ENCODE measurements at places on chromosomes 13 and 19.

DNA sequence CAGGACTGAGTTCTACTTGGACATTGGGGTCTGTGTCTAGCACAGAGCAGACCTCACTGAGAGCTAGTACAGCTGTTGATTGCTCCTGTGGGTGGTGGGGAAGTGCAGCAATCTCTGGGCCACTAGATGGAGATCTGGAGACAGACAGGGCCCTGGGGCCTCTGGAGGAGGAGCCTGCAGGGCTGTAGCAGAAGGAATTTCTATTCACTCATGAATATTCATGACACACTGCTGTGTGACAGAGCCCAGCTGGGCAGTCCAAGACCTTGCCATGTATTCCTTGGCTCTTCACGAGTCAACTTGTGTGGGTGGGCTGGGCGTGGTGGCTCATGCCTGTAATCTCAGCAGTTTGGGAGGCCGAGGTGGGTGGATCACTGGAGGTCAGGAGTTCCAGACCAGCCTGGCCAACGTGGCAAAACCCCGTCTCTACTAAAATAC lies 37.5 kb downstream of the SUGP2 start:
- peak; percentile 90 for DNase-seq

- no peak for DNase-seq
Observed at GRCh38 chr13:32430018-32430747, 2.3 kb upstream of the N4BP2L1 start.

- DNase-seq = no peak
Observed at GRCh38 chr19:13995017-13995728, 10.9 kb downstream of the RFX1 start.

DNA sequence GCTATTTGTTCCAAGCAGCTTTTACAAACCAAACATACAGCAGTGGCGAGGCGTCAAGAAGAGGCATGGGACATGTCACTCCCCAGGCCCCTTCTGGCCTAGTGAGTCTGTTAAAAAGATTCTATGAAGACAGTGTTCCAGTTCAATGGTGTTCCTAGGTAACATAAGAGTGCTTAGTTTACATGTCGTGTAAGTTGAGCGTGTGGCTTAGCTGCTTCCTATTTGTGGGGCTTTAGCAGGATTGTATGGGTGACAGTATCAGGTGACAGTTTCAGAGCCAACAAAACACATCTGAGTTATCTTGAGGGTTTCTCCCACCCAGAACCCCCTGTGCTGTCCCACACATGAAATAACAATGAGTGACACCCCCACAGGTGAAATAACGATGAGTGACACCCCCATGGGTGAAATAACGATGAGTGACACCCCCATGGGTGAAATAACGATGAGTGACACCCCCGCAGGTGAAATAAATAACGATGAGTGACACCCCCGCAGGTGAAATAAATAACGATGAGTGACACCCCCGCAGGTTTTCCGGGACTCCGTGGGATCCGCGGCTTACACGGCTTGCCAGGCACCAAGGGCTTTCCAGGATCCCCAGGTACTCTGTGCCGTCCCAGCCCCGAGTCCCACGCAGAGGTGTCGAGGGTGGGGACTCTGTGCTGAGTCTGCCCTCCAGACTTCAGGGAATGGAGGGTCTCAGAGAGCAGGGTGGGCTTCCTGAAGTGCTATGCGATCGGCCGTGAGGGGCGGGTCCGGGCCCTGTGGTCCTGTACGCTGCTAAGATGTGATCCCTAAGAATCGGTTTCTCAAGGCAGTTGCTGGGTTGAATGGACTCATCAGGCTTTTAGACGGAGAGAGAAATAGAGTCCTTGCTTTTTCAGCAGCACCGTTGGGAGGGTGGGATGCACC lies 68.6 kb downstream of the RAB20 start:
- no peak for DNase-seq

DNA sequence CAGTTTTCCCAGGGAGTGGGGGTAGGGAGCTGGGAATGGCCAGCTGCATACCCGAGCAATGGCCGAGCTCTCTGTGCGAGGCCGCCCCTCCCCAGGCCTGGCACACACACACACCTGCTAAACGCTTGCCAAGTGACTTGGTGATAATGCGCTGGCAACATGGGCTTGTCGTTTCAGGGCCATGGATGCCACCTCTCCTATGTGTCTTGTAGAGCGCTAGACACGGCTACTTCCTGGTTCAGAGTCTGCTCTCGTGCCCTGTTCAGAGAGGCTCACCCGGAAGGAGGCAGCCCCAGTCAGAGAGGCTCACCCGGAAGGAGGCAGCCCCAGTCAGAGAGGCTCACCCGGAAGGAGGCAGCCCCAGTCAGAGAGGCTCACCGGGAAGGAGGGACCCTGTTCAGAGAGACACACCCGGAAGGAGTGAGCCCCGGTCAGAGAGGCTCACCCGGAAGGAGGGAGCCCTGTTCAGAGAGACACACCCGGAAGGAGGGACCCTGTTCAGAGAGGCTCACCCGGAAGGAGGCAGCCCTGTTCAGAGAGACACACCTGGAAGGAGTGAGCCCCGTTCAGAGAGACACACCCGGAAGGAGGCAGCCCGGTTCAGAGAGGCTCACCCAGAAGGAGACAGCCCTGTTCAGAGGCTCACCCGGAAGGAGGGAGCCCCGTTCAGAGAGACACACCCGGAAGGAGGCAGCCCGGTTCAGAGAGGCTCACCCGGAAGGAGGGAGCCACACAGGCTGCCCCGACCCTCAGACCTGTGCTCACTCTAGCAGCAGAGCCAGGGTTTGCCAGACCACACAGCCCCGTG lies 4.2 kb downstream of the ADPRHL1 start:
- no peak for DNase-seq

DNA sequence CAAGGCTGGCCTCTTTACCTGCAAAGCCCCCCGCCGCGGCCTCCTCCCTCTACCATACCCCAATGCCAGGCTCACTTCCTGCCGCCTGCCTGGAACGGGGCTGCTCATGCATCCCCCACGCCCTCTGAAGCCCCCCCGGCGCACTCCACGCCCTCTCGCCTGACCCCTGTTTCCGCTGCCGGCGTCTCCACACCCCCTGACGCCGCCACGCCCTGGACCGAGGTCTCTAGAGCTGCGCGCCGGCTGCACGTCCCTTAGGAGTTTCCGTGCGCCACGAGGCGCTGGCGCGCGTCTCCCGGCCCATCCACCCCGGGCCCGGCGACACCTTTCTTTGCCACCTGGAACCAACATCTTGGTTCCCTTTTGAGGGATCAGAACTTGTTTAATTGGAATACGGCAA lies 16.0 kb downstream of the DPRX start:
- no peak for DNase-seq

DNA sequence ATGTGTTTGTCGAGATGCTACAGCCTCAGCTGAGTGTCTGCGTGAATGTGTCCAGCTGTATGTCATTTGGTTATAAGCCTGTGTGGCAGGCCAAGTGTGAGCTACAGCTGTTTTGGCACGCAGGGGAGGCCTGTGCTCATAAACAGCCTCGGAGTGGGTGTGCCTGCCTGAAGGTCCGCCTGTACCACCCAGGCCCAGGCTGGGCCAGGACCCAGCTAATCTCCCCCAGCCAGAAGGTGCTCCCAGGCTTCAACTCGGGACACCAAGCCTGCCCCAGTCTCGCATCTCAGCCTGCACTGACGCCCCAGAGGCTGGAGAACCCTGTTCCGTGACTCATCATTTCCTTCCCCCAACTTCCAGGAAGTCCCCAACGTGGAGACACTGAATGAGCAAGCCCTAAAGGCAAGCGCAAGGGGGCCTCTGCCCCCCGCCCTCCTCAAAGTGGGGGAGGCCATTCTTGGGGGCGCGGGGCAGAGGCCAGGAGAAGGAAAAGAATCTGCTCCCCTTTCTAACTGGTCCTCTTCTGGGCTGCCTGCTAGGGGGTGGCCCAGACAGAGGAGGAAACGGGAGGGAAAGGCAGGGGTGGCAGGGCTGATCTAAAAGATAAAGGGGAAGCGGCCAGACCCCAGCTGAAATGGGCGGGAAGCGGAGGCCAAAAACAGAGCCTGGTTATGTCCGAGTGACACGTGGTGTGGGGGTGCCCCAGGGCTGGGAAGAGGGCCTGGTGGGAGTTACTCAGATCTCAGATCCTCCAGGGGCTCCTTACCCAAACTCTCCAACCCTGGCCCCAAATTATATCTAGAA lies 2.0 kb downstream of the SLC1A5 start:
- peak; percentile 74 for DNase-seq

DNA sequence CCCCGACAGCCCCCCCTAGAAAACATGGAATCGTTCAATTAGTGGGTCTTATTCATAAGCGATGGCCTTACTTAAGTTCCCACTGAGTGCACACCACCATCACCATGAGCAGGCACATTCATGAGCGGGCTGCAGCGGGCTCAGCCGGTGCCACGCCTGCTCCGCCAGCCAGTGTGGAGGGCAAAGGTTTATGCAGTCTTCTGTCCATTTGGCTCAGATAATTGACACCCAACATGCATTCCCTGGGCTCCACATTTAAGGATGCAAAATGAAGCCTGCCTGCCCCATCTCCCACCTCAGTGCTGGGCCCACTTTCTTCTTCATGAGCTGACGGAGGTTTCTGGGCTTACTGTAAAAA lies 12.1 kb downstream of the C19orf12 start:
- DNase-seq = no peak

GRCh38 chr13:94140027-94140426 lies 339.5 kb downstream of the DCT start:
- DNase-seq = no peak

DNA sequence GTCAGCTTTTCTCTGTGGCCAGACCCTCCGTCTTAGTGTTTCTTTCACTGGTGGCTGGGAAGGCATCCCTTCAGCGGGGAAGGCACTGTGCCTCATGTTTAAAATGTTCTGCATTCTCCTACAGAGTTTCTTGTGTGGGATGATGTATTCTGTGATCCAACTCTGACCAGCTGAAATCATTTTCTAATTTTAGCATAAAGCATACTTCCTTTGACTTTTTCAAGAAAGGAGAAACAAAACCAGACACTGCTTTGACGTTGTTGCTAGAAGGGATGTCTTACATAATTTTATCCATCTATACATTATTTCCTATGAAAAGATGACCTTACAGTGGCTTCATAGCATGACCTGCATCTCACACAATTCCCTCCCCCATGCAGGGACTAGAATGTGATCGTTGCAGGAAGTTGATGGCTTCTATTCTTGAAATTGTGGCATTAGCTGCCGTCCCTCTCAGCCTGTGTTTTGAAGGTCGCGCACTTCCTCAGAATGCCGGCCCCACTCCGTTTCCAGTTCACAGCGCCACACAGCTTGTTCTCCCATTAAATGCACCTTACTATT lies 38.6 kb upstream of the TEX29 start:
- no peak for DNase-seq

DNA sequence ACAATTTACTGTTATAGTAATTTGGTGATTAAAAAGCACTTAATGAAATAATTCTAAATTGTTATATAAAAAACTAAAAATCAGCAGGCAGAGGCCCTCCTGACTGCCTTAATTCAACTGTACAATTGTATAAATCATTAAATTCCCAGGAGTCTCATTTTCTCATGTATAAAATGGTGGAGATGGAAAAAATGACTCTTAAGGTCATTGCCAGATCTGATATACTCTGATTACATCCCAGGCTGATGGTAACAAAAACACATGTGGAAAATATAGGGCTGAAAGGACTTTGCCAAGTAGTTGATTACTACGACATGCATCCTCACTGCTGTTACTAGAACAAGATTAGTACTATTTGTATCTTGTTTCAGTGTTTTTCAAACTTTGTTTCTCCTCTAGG lies 1020.0 kb upstream of the SLC10A2 start:
- no peak for DNase-seq

- peak; percentile 17 for DNase-seq
Observed at GRCh38 chr13:102769679-102770078, 3.9 kb downstream of the TEX30 start.

GRCh38 chr19:22783651-22784410 lies at the start of gene ZNF99:
TSS of gene ZNF99 (minus strand) at chr19:22784151. CDS start at chr19:22784016, 135 bp downstream.
- DNase-seq = no peak

- peak; percentile 79 for DNase-seq
Observed at GRCh38 chr13:92573467-92574057, 653.0 kb upstream of the GPC6 start.

GRCh38 chr19:13057147-13057572 lies 45.5 kb downstream of the LYL1 start:
- no peak for DNase-seq

GRCh38 chr19:34235425-34235940 lies 18.9 kb upstream of the GARRE1 start:
- no peak for DNase-seq

DNA sequence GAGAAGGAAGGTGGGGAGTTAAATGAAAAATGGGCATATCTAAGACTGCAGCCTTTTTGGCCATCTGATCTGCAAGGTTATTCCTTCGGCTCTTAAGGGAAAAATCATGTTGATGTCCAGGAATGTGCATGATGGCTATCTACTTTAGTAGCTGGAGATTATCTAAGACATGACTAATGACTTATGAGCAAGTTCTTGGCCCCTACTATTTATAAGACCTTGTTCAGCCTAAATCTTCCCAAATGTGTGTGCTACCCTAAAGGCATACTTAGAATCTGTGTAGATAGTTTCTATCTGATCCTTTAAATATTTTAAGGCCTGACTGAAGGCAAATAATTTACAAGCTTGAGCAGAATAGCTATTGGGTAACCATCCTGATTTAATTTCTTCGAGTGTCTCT lies 41.8 kb upstream of the CD177 start:
- no peak for DNase-seq

DNA sequence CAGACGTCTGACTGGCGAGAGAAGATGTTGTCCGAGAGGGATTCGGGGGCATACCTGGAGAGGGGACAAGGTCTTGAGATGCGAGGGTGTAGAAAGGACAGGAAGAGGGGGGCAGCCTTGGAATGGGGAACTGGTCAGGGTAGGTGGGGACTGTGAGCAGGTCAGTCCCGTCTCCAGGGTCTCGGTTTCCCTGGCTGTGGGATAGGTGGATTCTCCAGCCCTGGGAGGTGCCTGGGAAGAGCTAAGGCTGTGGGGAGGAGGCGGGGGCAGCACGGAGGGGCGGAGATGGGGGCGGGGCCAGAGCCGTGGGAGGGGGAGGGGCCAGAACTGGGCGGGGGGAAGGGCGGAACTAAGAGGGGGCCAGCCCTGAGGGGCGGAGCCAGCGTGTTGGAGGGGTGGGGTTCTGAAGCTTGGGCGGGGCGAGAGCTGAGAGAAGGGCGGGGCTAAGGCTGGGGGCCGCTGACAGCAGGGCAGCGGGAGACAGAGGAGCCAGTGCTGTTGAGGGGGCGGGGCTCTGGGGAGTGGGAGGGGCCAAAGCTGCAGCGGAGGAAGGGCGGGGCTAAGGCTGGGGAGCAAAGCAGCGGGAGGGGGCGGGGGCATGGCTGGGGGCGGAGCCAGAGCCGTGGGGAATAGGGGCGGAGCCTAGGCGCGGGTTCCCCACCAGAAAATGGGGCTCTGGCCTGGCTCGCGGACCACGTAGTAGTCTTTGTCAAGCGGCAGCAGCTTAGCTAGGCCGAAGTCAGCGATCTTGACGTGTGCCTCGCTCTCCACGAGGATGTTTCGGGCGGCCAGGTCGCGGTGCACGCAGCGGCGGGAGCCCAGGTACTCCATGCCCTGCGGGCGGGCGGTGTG lies 9.5 kb upstream of the INSL3 start:
- DNase-seq = peak; percentile 80

GRCh38 chr19:45798995-45799517 lies 6.4 kb upstream of the DMWD start:
- peak; percentile 79 for DNase-seq

Data from renal cortical epithelial cell (primary cell).